ENCODE measurements at places on chromosomes 5 and 9. TPM values are rescaled to one million over a fixed set of nuclear protein-coding genes. Genes with fewer than 3 reads are reported as not detected.

Gene ADAMTSL2
- total RNA-seq: under 0.01 TPM

Gene PNPLA7
- total RNA-seq: under 0.01 TPM

Gene OLFML2A
- total RNA-seq: 128 TPM

Gene NOL6
- total RNA-seq: 53.7 TPM

Gene PCDHB11
- 0.85 TPM for total RNA-seq

Gene MAN1B1
- total RNA-seq: 62.5 TPM

Gene INSL6
- not detected for total RNA-seq

Gene NRARP
- 6.2 TPM for total RNA-seq

Gene IFNK
- not detected for total RNA-seq

Measured in nasal cavity respiratory epithelium epithelial cell of viscerocranial mucosa (primary cell).